ENCODE measurements at places on chromosomes 12 and 14. TPM values are rescaled to one million over a fixed set of nuclear protein-coding genes. Genes with fewer than 3 reads are reported as not detected.

SLC5A8 gene
- 0.35 TPM for total RNA-seq

GAPDH gene
- total RNA-seq, result 5,853 TPM

ARMH4 gene
- 20.2 TPM for total RNA-seq

SIX4 gene
- 50.2 TPM for total RNA-seq

PRICKLE1 gene
- total RNA-seq, result 51.7 TPM

POTEG gene
- not detected for total RNA-seq

PPM1A gene
- 42.8 TPM for total RNA-seq

DBX2 gene
- total RNA-seq, result not detected
